Osteocyte (in vitro differentiated cells): ENCODE measurements at places on chromosomes 7 and 10. TPM values are rescaled to one million over a fixed set of nuclear protein-coding genes. Genes with fewer than 3 reads are reported as not detected.

The TMEM130 gene
- total RNA-seq, result 1.5 and 1.7 TPM in 2 replicates

DNA sequence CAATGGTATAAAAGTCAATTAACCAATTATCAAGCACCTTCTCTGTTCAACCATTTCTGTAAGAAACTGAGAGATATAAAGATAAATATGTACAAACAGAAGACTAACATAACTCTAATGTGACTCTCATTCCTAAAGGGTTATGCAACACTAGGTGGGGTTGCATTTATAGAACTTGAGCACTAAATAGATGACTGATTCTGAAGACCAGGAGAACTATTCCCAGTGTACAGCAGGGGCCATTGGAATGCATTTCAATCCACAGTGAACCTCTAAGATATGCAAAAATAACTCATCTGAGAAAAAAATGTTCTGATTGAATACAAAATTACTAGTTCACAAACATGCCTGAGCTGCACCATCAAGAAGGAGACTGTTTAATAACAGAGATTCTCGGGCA is 341.2 kb upstream of the STEAP1 start:
- no peaks in the 10 kb centered on the region for H3K36me3 ChIP-seq
- H3K4me1 ChIP-seq, result no peaks in the 10 kb centered on the region
- H3K4me3 ChIP-seq, result no peak overlapping the region
- no peak overlapping the region for H3K27ac ChIP-seq
- H3K27me3 ChIP-seq, result no peaks in the 10 kb centered on the region

The DKK1 gene
- 23.9 and 27.8 TPM in 2 replicates for total RNA-seq

- peaks cover 9% of the 10 kb centered on the region for H3K36me3 ChIP-seq
- peaks cover 39% of the 10 kb centered on the region for H3K4me1 ChIP-seq
- H3K4me3 ChIP-seq, result no peak overlapping the region
- peak overlapping the region; percentile 76 for H3K27ac ChIP-seq
- no peak for DNase-seq
These were observed 47.2 kb downstream of the RHOBTB1 start for GRCh38 chr10:60896810-60897209.

GRCh38 chr7:123581162-123581459 is 20.5 kb upstream of the ASB15 start:
- H3K4me1 ChIP-seq, result peaks cover 2% of the 10 kb centered on the region
- no peak overlapping the region for H3K27ac ChIP-seq
- DNase-seq, result no peak

- H3K27me3 ChIP-seq, result no peaks in the 10 kb centered on the region
- no peak overlapping the region for H3K27ac ChIP-seq
- no peak for DNase-seq
- H3K36me3 ChIP-seq, result no peaks in the 10 kb centered on the region
- H3K4me3 ChIP-seq, result no peak overlapping the region
These were observed 467.0 kb upstream of the POT1 start for GRCh38 chr7:125396466-125397151.

DNA sequence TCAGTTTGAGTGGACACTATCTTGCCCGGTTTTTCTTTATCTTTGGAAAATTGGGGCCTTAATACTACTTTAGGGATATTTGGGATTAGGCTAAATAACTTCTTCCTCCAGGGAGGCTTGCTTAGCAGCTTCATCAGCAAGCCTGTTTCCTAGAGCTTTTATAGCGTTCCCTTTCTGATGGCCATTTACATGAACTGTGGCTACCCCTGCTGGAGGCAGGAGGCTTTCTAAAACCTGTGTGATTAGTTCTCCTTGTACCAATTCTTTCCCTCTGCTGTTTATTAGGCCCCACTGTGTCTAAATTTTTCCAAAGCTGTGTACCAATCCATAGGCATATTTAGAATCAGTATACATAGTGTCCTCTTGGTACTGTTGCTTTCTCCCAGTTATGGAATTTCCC is 61.7 kb upstream of the CNTNAP2 start:
- H3K4me3 ChIP-seq, result no peak overlapping the region
- DNase-seq, result no peak
- no peaks in the 10 kb centered on the region for H3K4me1 ChIP-seq
- no peaks in the 10 kb centered on the region for H3K36me3 ChIP-seq

DNA sequence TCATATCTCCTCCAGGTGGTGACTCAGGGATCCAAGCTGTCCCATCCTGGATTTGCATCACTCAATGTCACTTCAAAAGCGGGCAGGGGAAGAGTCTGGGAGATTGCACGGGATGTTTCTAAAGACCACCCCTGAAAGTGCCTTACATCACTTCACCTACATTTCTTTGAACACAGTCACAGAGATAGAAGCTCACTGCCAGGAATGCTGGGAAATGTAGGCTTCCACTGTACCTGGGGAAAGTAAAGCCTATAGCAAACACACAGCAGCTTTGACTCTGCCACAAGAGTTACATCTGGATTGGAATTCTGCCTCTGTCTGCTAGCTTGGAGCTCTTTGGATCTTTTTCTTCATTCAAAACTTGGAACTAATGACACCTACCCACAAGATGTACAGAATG is 300.9 kb downstream of the WDR11 start:
- no peak overlapping the region for H3K27ac ChIP-seq
- H3K4me3 ChIP-seq, result no peak overlapping the region
- H3K36me3 ChIP-seq, result no peaks in the 10 kb centered on the region
- no peak for DNase-seq
- H3K4me1 ChIP-seq, result peaks cover 2% of the 10 kb centered on the region

- H3K4me1 ChIP-seq, result no peaks in the 10 kb centered on the region
- no peak overlapping the region for H3K27ac ChIP-seq
- no peaks in the 10 kb centered on the region for H3K36me3 ChIP-seq
- no peaks in the 10 kb centered on the region for H3K27me3 ChIP-seq
- H3K4me3 ChIP-seq, result no peak overlapping the region
These were observed 157.9 kb downstream of the GFRA1 start for GRCh38 chr10:116115036-116115641.

The BBS9 gene
- 22.6 and 25.1 TPM in 2 replicates for total RNA-seq

The PANK1 gene
- 6.6 and 7.4 TPM in 2 replicates for total RNA-seq

DNA sequence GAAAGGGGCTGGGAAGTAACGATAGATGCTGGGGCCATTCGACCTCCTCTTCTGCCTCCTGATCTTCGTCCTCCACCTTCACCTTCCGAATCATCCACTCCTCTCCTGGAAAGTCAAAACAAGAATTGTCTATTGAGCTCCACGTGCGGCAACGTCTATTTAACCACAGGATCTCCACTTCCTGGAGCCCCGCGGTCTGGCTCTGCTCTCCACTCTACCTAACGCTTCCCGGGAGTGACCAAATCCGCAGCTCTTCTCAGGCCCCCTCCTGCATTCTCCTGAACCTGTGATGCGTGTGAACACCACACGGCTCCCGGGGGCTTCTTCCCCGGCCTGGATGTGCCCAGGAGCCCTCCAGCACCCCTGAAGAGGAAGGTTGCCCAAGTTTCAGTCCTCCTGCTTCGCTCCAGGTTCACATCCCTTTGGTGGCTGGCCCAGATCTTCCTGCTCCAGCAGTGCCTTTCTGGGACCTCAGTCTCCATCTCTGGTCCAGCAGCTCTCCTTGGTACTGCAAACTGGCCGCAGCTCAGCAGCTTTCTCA is 7.2 kb downstream of the ZNF467 start:
- peaks cover 11% of the 10 kb centered on the region for H3K4me1 ChIP-seq
- no peak overlapping the region for H3K27ac ChIP-seq
- DNase-seq, result no peak
- H3K4me3 ChIP-seq, result peak overlapping the region; percentile 49

- no peak overlapping the region for H3K27ac ChIP-seq
- H3K4me1 ChIP-seq, result peaks cover 19% of the 10 kb centered on the region
- no peaks in the 10 kb centered on the region for H3K36me3 ChIP-seq
- H3K27me3 ChIP-seq, result no peaks in the 10 kb centered on the region
These were observed 73.6 kb downstream of the ETV1 start for GRCh38 chr7:13915891-13916290.

DNA sequence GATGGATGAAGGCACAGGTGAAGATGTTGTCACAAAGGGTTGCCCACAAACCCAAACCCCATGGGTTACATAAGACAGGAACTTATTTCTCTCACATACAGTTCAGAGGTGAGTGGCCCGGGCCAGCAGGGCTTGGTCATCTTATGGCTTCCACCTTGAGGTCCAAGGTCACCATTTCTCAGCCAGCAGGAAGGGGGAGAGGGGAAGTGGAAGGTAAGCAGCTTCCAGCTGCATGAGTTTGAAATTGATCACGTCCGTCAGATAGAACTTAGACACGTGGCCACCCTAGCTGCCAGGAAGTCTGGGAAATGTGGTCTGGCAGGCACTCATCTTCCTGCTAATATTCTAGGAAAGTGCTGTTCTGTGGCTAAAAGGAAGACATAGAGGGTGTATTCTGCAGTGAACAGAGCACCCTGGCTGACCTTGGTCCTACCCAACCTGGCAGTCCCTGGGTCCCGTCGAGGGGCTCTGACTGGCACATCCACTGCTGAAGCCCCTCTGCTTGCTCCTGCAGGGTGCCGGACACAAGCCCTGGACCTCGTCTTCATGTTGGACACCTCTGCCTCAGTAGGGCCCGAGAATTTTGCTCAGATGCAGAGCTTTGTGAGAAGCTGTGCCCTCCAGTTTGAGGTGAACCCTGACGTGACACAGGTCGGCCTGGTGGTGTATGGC is 49.5 kb downstream of the VWA2 start:
- no peaks in the 10 kb centered on the region for H3K27me3 ChIP-seq
- no peak overlapping the region for H3K4me3 ChIP-seq
- DNase-seq, result no peak
- H3K27ac ChIP-seq, result no peak overlapping the region

DNA sequence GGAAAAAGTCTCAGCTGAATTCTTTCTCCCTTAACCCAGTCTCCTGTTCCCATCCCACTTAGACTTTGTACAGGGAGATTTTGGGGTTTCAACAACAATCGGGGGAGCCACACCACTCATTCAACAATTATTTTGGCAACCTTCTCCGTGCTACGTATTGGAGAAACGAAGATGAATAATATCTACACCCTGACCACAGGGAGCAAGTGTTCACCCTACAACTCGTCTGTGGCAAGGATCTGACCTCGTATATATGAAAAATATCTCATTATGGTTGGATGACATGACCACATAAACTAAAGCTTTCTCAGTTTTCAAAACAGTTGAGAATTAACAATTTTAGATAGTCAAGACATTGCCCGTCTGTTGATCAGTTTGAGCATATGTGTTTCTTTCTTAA is 302.1 kb downstream of the CACNA2D1 start:
- H3K27ac ChIP-seq, result no peak overlapping the region
- H3K4me3 ChIP-seq, result no peak overlapping the region
- DNase-seq, result no peak
- no peaks in the 10 kb centered on the region for H3K36me3 ChIP-seq

DNA sequence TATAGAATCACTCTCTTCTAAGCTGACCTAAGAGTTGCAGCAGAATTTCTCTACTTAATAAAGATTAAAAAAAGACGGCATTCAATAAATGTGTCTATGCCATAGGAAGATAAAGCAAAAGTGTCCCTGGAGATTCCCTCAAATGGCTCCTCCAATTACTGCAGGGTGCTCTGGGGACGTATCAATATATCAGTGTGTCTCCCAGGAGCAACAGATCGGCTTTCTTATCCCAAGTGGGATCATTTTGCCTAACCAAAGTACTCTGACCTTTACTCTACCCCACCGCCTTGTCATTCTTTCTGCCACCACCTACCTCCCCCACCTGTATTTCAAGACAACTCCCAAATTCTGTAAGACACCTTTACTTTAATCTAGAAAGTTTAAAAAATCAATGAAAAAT is 202.0 kb upstream of the SEMA3C start:
- H3K4me1 ChIP-seq, result no peaks in the 10 kb centered on the region
- no peak for DNase-seq
- no peak overlapping the region for H3K4me3 ChIP-seq
- no peaks in the 10 kb centered on the region for H3K36me3 ChIP-seq

The KLF14 gene
- total RNA-seq, result not detected in 2 replicates

- peaks cover 4% of the 10 kb centered on the region for H3K36me3 ChIP-seq
- no peaks in the 10 kb centered on the region for H3K27me3 ChIP-seq
- H3K27ac ChIP-seq, result no peak overlapping the region
- no peak for DNase-seq
- no peak overlapping the region for H3K4me3 ChIP-seq
- no peaks in the 10 kb centered on the region for H3K4me1 ChIP-seq
These were observed 134.6 kb upstream of the ITGB1 start for GRCh38 chr10:33092596-33092995.

The RNF32 gene
- 1.7 and 1.8 TPM in 2 replicates for total RNA-seq

The PHKG1 gene
- 0.99 and 1.1 TPM in 2 replicates for total RNA-seq

- peaks cover 2% of the 10 kb centered on the region for H3K4me1 ChIP-seq
- H3K4me3 ChIP-seq, result no peak overlapping the region
- H3K36me3 ChIP-seq, result no peaks in the 10 kb centered on the region
- no peak for DNase-seq
- H3K27ac ChIP-seq, result no peak overlapping the region
These were observed 110.5 kb downstream of the DYNC2I1 start for GRCh38 chr7:158966780-158967390.

The IFIT1B gene
- total RNA-seq, result not detected in 2 replicates

DNA sequence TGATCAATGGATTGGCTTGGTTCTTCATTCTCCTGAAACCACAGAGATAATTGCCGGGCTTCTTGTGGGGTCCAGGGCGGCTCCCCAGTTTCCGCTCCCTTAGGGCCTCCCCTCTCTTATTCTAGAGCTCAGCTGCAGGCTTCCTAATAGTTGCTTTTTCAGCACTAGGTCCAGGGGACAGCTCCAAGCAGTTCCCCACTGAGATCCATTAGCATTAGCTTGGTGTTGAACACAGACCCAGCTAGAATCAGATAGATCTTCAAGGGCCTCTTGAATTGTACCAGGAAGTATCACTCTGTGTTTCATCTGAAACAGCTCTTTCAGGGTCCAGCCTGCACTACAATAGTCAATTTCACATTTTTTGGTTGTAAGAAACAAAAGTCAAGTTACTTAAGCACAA is 238.7 kb downstream of the SEC23IP start:
- H3K27ac ChIP-seq, result no peak overlapping the region
- no peaks in the 10 kb centered on the region for H3K36me3 ChIP-seq
- peaks cover 2% of the 10 kb centered on the region for H3K4me1 ChIP-seq

DNA sequence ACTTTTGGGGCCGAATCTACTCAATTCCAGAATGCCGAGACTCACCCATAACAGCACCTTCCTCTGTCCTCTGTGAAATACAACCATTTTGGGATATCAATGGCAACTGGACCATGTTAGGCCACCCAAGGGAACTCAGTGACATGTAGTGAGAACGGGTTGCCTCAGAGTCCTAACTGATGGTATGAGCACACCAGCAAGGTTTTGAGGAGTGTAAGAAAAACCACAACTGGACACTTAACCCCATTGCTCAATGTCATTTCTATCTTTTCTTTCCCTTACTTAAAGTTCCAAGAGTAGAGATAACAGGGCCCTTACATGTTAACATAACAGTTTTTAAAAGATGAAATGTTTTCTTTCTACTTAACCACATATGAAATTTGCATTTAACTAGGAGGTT is 67.1 kb downstream of the TNS3 start:
- H3K36me3 ChIP-seq, result peaks cover 8% of the 10 kb centered on the region
- H3K27ac ChIP-seq, result no peak overlapping the region
- no peak for DNase-seq
- no peak overlapping the region for H3K4me3 ChIP-seq

DNA sequence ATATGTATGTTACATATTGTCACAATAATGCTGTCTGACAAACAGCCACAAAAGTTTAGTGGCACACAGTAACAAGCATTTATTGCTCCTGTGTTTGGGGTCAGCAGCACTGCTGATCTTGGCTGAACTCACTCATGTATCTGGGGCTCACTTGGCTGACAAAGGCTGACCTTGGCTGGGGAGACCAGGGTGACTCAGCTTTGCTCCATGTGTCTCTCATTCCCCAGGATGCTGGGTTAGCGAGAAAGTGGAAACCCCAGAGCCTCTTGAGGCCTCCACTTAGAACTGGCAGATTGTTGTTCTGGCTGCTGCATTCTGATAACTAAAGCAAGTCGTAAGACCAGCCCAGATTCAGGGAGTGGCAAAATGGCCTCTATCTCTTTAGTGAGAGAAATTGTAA is 217.3 kb upstream of the HABP2 start:
- peaks cover 4% of the 10 kb centered on the region for H3K36me3 ChIP-seq
- DNase-seq, result no peak

The SEMA3A gene
- 2.4 and 3.7 TPM in 2 replicates for total RNA-seq
